ENCODE measurements at places on chromosomes 4 and X.
A peak's percentile ranks its signal among the peaks of the same experiment; 100 is the strongest.

GRCh38 chrX:136219893-136220292, 31.3 kb downstream of the MAP7D3 start:
- no peak for DNase-seq

GRCh38 chr4:24537025-24537424, 47.3 kb downstream of the DHX15 start:
- no peak for DNase-seq

- no peak for DNase-seq
These were observed 280.6 kb upstream of the CLNK start for GRCh38 chr4:10965196-10965595.

DNA sequence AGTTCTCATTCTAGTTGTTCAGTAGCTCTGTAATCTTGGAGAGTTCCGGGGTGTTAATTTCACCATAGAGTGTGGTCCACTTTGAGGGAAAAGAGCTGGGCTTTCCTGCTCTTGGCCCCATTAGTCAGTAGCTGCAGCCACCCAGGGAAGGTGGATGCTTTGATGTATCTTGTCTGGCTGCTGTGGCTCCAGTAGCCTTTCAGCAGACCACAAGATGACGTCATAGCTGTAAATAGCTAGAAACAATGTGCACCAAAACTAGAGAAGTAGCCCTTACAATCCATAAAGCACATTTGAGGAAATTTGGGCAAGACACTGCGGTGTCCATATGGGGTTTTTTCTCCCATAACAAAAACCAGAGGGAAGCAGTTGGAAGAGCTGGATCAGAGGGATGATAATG, 32.9 kb upstream of the PRPS2 start:
- DNase-seq, result no peak

GRCh38 chr4:95985051-95985450, 145.2 kb downstream of the PDHA2 start:
- no peak for DNase-seq

DNA sequence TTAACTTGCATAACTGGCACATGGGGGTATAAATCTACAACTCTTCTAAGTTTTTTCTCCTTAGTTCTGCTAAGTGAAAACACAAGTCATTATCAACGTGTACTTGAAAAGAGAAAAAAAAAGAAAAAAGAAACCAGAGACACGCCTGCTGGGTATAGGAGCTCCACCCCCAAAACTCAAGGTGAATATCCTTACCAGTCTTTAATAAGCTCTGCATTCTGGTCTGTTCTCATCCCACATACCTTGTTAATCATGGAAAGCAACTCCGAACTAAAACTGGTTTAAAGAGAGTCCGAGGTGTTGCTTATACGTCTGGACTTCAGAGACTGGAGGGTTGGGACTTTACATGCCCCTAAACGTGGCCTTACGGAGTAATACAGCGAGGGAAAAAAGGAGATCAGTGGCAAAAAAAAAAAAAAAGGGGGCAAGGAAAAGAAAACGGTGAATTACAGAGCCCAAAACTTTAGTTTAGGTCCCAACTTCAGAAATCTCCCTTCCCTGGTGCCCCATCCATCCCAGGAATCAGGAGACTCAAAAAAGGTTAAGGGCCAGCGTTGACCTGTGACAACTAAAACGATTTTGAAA, 1.0 kb downstream of the PGRMC2 start:
- no peak for DNase-seq

- no peak for DNase-seq
These were observed 32.5 kb downstream of the FSTL5 start for GRCh38 chr4:162131256-162131655.

DNA sequence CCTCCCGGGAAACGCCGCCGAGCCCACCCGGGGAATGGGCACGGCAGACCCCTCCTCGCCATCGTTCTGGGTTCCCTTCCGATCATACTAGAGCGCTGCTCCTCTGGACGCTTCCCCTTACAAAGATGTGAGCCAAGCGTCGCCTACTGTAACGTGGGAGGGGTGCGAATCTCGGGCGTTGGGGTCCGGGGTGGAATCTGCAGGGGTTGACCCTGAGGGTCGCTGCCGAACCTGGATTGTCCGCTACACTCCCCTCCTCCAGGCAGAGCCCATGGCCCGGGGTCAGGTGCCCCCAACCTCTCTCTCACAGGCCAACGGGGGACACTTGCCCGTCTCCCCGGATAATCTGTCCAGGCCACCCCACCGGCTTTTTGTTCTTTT, 13.8 kb downstream of the BCOR start:
- no peak for DNase-seq

- DNase-seq, result no peak
These were observed 258.4 kb downstream of the PPARGC1A start for GRCh38 chr4:23631255-23631950.

DNA sequence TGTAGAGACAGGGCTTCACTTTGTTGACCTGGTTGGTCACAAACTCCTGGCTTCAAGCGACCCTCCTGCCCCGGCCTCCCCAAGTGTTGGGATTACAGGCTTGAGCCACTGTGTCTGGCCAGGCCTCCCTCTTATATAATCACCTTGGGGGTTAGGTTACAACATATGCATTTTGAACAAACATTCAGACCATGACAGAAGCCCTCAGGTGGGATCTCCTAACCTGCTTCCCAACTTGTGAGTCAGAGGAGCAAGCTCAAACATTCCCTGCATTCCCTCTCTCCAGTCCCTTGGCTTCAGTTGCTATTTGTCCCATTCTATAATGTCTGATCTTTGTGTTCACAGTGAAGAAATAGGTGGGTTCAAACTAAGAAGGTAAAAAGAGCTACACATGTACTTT, 76.5 kb upstream of the NRK start:
- no peak for DNase-seq

DNA sequence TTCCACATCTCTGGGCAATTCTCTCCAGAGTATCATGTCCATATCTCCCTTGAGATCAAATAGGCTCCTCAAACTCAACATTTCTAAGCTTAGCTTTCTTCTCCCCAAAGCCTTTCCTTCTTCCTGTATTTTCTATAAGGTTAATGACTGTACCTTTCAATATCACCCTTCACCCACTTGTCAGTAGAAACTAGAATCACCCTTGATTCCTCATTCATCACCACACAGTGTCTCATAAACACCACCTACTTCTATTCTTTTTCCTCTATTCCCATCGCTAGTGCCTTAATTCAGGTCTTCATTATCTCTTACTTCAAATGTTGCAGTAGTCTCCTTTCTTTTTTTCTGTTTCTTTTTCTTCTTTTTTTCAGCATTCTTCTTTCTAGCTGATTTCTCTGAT, 28.3 kb upstream of the SMS start:
- no peak for DNase-seq

- DNase-seq, result no peak
These were observed 234.5 kb downstream of the MAML3 start for GRCh38 chr4:139919521-139919920.

- DNase-seq, result no peak
These were observed 143.5 kb downstream of the CORIN start for GRCh38 chr4:47694322-47694721.

GRCh38 chr4:15034071-15034764, 31.9 kb downstream of the CPEB2 start:
- DNase-seq, result no peak

DNA sequence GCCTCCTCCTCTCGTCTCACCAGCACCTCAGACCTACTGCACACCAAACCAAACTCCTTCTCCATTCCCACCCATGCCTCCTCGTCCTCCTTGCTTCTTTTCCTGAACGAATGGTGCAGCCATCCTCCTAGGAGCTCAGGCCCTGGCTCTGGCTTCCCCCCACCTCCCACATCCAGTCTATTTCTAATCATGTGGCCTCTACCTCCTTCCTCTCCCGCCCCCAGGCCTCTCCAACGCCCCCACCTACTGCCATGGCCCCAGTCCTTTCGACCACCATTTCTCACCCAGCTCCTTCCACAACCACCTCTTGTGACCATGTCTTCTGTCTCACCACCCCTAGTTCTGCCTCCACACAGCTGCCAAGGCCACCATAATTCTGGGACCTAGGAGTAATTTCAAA, 127.1 kb downstream of the PJA1 start:
- DNase-seq, result no peak

DNA sequence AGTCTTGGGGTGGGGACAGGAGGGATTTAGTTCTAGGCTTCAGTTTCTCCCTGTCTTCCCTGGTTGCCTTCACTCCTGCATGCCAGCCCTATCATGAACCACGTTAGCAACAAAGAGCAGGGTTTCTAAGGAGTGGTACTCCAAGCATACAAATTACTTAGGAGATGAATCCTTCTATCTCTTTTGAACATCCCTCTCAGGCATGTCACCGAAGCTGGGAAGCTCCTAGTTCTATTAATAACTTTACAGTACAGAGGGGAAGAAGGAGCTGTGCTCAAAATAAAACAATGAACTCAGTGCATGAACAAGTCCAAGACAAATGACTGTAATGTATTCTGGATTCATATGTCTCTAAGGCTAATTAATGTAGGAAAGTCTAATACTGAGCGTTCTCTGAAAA, 450.6 kb upstream of the RASGEF1B start:
- no peak for DNase-seq

- DNase-seq, result no peak
These were observed 110.4 kb upstream of the RXFP1 start for GRCh38 chr4:158411269-158411668.

DNA sequence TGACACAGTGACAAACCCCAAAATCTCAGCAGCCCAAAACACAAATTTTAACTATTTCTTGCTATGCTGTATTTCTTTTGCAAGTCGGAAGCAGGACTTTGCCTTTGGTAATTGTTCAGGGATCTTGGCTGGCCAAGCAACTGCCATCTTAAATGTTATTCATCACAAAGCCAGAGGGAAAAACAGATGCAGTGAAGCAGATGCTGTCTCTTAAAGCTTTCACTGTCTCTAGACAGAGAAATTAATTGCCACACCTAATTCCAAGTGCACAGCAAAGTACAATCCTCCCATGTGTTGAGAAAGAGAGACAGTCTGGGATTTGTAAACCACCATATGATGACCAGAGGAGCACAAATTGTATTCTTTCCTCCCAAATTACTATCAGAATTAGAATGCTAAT, 30.0 kb upstream of the GALNT7 start:
- no peak for DNase-seq

DNA sequence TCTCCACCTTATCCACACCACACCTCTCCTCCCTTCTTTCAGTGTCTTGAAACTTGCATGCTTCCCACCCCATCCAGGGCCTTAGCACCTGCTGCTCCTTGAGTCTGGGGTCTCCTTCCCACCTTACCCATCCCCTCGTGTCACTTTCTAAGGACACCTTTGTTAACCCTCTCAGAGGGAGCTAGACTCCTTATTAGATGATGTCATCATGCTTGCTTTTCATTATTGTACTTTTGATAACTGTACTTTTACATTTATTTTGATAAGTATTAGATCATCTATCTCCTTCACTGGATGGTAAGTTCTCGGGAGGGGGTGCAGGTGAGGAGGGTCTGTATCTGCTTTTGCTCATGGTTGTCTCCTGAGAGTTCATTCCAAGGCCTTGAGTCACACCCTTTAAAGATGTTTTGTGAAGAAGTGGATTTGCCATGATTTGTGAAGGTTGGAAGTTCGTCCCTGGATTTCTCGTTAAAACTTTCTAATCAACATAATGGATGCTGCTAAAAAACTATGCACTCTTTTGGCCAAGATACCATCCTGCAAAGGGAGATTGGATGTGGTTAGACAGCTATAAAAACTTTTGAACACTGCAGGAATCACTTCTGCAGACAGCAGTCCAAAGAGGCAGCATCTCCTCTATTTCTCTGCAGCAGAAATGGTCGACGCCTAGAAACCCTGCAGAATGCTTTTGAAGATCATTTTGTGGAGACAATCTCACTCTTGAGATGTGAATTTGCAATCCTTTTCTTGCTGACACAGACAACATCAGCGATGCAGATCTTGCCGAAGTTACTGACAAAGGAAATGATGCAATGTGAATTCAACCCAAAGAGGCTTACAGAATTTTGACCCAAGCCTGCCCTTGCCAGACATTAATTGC, 69.6 kb downstream of the ENPP6 start:
- no peak for DNase-seq

DNA sequence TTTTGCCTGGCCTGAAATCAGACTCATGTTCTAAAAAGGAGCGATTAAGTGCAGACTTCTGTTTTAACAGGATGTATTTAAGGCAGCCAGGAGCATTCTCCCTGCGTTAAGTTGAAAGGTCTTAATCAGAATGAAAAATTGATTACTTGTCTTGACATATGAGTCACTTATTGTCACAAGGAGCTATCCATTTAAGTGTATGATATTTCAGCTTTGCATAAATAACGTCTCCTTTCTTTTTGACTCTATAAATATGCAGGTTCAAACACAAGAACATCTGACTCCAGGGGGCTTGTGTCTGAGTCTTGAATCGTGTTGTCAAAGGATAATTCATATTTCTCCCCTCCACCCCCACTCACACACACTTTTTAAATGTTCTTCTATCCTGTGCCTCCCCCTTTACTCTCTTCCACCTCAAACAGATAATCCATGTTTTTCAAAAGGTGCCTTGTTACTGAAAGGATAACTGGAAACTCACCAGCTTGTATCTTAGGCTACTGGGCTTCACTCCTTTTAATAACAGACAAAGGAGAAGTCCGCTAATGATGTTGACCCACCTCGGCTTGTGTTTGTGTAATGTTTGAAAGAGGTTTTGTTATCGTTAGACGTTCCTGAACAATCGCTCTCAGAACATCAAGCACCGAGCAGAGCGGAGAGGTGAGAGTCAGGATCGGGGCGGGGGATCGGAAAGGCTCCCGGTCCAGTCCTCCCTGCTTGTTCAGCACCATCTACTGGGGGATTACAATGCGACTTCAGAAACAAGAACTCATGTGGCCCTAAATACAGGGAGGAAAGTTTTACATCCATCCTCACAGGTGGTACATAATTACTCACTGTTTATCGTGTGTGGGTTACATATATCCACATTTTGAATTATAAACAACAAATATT, 107.5 kb upstream of the RPL34 start:
- peak; percentile 16 for DNase-seq

- DNase-seq, result no peak
These were observed 216.9 kb downstream of the CENPC start for GRCh38 chr4:67328393-67328792.

DNA sequence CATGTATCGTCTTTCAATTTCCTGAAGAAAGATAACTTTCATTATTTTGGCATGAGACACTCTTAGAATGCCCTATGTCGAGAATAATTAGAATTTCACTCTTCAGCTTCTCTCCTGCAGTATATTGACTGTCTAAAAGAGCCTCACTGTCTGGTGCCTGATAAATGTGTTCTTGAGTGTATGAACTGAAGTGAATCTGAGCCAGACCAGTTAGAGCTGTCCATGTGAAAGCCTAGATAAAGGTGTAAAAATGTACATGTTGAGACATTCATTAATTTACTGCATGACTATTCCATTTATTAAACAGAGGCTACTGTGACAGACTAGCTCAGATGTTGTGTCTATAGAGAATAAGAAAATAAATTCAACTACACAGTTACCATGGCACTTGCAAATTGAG, 283.2 kb downstream of the PCDH18 start:
- DNase-seq, result no peak

DNA sequence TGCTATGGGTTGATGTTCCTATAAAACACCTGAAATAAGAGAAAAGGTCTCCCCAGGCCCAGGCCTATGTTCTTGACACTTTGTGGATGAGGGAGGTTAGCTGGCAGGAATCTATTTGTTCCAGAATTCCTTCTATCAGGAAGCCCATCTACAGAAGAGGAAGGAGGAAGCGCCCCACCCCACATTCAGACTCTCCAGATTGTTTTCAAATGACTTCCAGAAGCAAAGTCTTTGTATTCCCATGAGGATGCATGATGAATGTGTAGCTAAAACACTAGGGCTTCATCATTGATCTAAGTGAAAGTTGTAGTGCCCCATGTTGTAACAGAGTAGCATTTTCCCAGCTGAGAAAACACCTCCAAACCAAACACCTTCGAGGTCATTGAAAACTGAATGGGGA, 16.4 kb downstream of the OTC start:
- no peak for DNase-seq
